Myometrial cell (primary cell): ENCODE measurements at places on chromosomes 12 and 14. TPM values are rescaled to one million over a fixed set of nuclear protein-coding genes. Genes with fewer than 3 reads are reported as not detected.

Gene KRT74
- not detected in 2 replicates for total RNA-seq

Gene HOXC13
- total RNA-seq, result not detected in 2 replicates

Gene RIPK3
- total RNA-seq, result not detected in 2 replicates

Gene GDF11
- total RNA-seq, result 13.3 and 15.9 TPM in 2 replicates

Gene KRT85
- not detected in 2 replicates for total RNA-seq

Gene GNB3
- 0.29 and 1.8 TPM in 2 replicates for total RNA-seq

Gene LRRIQ1
- under 0.01 and 0.35 TPM in 2 replicates for total RNA-seq

Gene MAP1LC3B2
- 0.29 and 0.53 TPM in 2 replicates for total RNA-seq

Gene JDP2
- 87.2 and 93.1 TPM in 2 replicates for total RNA-seq

Gene RASSF8
- 11.8 and 19.1 TPM in 2 replicates for total RNA-seq

Gene DAO
- total RNA-seq, result not detected in 2 replicates

Gene PMEL
- total RNA-seq, result 0.58 and 0.71 TPM in 2 replicates

Gene TSPAN19
- total RNA-seq, result not detected in 2 replicates

Gene KLRC2
- total RNA-seq, result not detected in 2 replicates

Gene GPRC5A
- 93.8 and 116 TPM in 2 replicates for total RNA-seq

Gene SLCO1B1
- not detected in 2 replicates for total RNA-seq

Gene SMIM41
- not detected in 2 replicates for total RNA-seq

Gene PLEKHG7
- not detected in 2 replicates for total RNA-seq

Gene PDZRN4
- total RNA-seq, result not detected in 2 replicates

Gene CCND2
- 10.4 and 11.9 TPM in 2 replicates for total RNA-seq

Gene EML1
- 4.8 and 9.5 TPM in 2 replicates for total RNA-seq

Gene KITLG
- total RNA-seq, result 8.1 and 11.3 TPM in 2 replicates

Gene TAS2R19
- total RNA-seq, result not detected in 2 replicates

Gene OTUB2
- total RNA-seq, result 1.6 and 4.0 TPM in 2 replicates

Gene COQ5
- 25.4 and 33.5 TPM in 2 replicates for total RNA-seq

Gene DIO2
- 45.3 and 70.4 TPM in 2 replicates for total RNA-seq

Gene HVCN1
- 13.3 and 21.3 TPM in 2 replicates for total RNA-seq

Gene ADCY4
- not detected in 2 replicates for total RNA-seq

Gene MYF5
- not detected in 2 replicates for total RNA-seq

Gene GRIP1
- not detected in 2 replicates for total RNA-seq

Gene SALL2
- 7.2 and 8.7 TPM in 2 replicates for total RNA-seq

Gene IL23A
- not detected in 2 replicates for total RNA-seq

Gene ADAMTS20
- not detected in 2 replicates for total RNA-seq

Gene DEPDC4
- total RNA-seq, result 1.2 TPM in 1 of 2 replicates, not detected in the other

Gene EEF1AKMT3
- 4.6 and 9.7 TPM in 2 replicates for total RNA-seq

Gene CMTM5
- not detected in 2 replicates for total RNA-seq

Gene RNU7-1
- not detected in 2 replicates for total RNA-seq
